ENCODE measurements at places on chromosomes 1 and 21.

- no peak for DNase-seq
These were observed 1.1 kb downstream of the ARV1 start for GRCh38 chr1:230979952-230980351.

GRCh38 chr1:62884156-62884740 lies 100.3 kb downstream of the ATG4C start:
- no peak for DNase-seq

GRCh38 chr21:23374155-23374554 lies 2233.1 kb downstream of the MRPL39 start:
- no peak for DNase-seq

DNA sequence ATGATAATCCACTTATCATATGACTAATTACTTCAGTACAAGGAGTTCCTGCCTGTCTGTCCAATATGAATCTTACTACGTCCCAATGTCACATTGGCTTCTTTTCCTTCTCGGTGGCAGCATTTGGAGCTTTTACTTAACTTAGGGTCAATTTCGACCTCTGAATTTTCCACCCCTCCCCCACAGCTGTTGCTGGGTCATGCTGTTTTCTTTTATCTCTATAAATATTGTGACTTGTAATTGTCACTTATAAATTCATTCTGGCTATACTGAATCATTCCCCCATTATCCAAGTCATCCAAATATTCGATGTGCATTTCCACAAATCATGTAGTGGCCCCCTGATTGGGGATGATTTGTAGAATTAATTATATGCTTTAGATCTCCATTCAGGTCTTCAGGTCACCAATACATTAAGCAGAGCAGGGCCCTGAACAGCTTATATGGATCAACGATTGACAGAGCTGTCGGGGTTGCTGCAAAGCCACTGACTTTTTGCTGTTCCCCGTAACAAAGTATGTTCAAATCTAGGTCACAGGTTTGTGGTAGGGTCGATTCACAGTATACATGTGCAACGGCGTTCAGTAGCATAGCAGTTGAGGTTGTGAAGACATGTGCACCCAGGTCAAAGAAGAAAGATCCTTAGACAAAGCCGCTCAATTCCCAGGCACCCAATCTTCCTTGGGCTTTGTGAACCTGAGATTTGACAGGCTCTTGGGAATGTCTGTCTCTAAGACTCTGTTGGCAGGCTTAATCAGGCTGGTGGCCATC lies 18.3 kb upstream of the RNU1-4 start:
- DNase-seq, result no peak

- DNase-seq, result no peak
These were observed 4.9 kb upstream of the MAPKAPK2 start for GRCh38 chr1:206679738-206680211.

DNA sequence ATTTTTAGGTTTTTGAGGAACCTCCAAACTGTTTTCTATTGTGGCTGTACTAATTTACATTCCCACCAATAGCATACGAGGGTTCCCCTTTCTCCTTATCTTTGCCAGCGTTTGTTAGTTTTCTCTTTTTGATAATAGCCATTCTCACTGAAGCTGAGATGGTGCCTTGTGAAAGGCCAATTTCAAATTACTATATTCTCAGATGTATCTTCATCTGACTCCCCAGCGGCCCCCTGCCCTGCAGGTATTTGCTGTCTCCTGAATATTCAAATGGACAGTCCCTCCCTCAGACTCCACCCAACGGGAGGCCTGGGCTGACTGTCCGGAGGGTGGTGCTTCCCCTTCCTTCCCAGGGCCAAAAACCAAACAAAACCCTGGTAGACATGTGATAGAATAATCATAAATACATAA lies 33.5 kb upstream of the TARBP1 start:
- DNase-seq, result peak; percentile 32

DNA sequence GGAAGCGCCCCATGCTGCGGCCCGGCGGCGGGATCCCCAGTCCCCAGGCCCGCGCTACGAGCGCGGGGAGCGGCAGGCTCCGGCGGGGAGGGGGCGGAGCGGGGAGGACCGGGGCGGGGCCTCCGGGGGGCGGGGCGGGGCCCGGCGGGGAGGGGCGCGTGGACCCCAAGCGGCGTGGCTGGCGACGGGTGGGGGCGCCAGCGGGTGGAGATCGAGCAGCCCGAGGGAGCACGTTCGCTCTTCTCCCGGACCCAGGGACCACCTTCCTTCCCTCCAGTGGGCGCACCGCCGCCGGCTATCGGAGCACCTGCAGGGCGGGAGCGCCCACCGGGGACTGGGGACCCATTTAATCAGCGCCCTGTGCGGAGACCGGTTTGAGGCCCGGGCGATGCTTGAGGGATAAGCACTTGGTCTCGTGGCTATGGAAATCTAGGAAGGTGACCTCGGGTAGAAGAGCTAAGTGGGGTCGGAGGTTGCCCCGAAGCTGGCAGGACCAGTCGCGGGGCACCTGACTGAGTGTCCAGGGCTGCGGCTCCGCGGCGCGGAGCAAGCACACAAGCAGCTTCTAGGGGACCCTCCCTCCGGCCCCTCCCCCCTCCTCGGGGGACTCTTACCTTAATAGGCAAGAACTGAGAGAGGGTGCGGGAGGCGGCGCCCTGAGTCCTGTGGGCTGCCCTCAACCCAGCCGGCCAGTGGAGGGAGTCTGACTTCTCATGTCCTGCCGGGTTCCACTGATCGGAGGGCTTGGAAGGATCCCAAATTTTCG lies at the start of gene TSPAN2:
Gene TSPAN2, minus strand, starts transcription at position 84 of the 766 bp plus-strand sequence. Its CDS starts 71 bp downstream, at position 13.
- DNase-seq, result no peak

DNA sequence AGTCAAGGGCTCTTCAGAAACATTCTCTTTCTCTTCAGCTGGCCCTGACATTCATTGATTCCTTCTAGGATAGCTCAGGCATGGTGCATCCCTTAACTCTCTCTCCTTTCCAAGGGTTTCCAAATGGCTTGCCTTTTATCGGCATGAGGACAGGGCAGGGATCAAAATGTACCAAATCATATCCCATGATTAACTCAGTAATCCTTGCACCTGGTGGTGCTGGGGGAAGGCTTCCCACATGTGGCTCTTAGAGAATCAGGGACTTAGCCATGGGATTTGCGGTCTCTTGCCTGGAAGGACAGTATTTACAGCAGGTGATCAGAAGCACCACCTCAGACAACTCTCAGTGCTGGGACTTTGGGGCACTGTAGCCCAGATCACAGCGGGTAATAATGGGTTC lies 46.2 kb upstream of the EDEM3 start:
- DNase-seq, result no peak

GRCh38 chr1:88088481-88088880 lies 595.6 kb upstream of the PKN2 start:
- no peak for DNase-seq

GRCh38 chr1:32876341-32877210 lies 5.9 kb upstream of the FNDC5 start:
- peak; percentile 48 for DNase-seq

DNA sequence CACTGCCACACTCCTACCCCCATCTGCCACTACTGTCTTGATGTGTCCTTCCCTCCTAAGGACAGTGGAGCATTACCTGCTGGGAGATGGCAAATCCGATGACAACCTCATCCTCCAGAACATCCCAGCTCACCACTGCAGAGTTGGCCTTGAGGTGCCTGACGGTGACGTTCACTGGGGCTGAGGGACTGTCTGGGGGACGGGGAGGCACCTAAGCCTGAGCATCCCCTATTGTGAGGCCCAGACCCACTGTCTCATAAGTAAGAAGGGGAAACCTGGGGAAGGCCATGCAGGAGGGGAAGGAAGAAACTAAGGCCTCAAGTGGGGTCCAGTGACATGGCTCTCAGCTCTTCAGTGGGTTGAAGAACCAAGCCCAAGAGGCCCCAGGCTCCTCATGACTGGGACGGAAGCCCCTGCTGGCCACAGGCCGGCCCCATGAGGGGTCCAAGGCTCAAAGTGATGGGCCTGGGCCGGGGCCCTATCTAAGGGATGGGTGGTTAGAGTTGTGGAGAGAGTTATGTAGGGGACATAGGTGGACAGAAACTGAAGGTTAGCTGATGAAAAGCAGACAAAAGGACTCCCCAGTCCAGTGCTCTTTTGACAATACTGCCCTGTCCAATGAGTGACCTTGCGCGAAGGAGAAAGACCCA lies 1.8 kb downstream of the FNDC5 start:
- DNase-seq, result no peak

GRCh38 chr1:60971330-60971729 lies 111.0 kb upstream of the NFIA start:
- DNase-seq, result no peak

DNA sequence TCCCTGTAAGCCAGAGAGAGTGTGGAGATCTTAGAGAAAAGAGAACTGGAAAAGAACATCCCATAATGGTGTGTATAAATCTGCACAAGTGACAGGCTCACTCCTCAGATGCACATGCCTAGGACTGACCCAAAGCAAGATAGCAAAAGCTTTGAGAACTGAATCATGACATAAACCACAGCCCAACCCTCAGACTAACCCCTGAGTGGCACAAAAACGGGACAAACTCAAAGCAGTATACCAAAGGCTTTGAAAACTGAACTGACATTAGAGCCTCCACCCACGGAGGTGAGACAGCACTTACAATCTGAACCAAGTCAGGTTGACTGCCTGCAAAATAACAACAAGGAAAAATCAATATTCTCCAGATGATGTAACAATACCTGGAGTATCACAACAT lies 70.8 kb downstream of the TIAM1 start:
- no peak for DNase-seq

GRCh38 chr21:45178971-45179370 lies 104.6 kb downstream of the ADARB1 start:
- no peak for DNase-seq

DNA sequence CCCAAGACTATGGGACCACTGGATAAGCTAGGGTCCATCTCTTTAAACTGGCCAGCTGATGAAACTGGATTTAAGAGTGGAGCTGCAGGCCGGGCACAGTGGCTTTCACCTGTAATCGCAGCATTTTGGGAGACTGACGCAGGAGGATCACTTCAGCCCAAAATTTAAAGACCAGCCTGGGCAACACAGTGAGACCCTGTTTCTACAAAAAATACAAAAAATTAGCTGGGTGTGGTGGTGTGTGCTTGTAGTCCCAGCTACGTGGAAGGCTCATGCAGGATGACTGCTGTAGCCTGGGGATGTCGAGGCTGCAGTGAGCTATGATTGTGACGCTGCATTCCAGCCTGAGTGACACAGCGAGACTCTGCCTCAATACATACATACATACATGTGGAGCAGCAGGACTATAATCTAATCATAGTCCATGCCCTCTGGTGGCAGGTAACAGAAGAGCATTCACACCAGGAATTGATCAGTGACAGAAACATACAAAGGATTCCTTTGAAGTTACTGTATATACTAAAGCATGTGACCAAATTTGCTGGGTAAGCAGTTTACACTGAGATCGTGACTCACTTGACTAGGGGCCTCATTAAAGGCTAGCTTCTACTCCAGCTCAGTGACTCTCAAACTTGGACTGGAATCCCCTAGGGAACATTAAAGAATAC lies 101.5 kb upstream of the SLFNL1 start:
- no peak for DNase-seq

DNA sequence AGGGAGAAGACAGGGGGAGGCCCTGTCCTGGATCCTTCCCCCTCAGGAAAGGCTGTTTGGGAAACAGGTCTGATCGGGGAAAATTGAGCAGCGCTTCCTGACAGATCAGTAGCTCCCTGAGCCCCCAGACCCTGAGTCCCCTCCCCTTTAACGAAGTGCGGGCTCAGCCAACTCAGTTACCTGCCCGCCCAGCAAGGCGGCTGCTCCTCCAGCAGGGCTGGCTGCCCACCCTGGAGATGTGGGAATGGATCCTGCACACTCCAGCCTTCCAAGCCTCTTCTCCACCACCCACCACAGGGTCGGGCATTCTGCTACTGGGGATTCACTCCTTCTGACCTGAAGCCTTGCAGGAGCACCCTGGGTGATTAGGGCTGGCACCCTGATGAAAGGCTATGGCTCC lies 27.6 kb upstream of the LAPTM5 start:
- no peak for DNase-seq

DNA sequence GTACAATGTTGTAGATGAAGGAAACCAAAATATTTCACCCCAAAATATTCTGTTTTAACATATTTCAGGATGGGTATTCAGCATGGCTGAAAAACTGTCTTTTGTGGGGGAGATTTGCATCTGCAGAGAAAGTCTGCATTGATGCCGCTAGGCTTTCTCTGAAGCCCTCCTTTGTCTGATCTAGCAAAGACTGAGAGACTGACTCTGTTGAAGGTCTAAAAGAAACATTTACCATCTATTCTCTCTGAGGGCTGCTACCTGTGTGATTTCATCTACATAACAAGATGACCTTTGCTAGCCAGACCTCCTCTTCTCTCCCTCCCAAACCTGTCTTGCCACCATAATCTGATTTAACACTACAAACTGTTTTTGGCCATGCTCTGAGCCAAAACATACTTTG lies 12.4 kb upstream of the MT1HL1 start:
- no peak for DNase-seq

GRCh38 chr1:15975358-15975804 lies 520 bp downstream of the ZBTB17 start:
- peak; percentile 7 for DNase-seq

- no peak for DNase-seq
These were observed 160.6 kb upstream of the C21orf91 start for GRCh38 chr21:17979763-17980162.

GRCh38 chr1:218659911-218660677 lies 315.0 kb downstream of the TGFB2 start:
- no peak for DNase-seq

- DNase-seq, result no peak
These were observed 55.6 kb upstream of the PPP2R5A start for GRCh38 chr1:212229654-212230053.

DNA sequence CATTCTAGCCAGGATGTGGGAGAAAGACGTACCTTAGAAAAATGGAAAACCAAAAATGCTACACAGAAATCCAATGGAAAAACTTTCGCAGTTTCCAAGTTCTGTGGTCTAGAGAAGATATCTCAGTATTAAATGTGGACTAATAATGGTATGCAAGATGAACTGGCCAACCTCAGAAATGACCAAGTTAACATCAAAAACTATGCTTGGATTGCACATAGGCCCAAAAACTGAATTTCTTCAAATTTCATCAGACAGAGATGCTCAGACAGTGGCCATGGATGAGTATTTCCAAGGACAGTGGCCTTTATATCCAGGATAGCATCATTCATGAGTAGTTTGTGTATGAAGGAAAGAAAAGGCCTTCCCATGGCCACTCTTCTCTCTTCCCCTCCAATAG lies 132.2 kb downstream of the TIAM1 start:
- DNase-seq, result no peak

- no peak for DNase-seq
These were observed 20.4 kb downstream of the SLC25A33 start for GRCh38 chr1:9559673-9560072.

DNA sequence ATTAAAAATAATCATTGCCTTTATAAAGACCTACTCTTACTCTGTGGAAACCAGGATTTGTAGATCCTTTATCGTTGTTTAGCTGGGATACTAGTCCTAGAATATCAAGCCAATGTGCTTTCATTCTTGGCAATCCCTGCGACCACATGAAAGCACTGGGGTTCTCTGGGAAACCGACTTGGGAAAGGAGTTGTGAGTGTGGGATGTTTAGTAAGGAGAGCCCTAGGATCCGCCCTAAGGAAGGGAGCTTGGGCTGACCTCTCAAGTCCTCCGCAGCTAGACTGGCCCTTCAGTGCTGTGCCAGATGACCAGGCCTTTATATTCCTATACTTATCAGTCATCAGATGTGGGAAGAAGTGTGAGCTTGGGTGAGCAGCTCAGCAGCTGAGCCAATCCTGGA lies 5.2 kb upstream of the KRTAP19-8 start:
- no peak for DNase-seq

GRCh38 chr1:185514311-185514710 lies 197.3 kb upstream of the IVNS1ABP start:
- no peak for DNase-seq
